ENCODE measurements at places on chromosomes 12 and 14.
A peak's percentile ranks its signal among the peaks of the same experiment; 100 is the strongest.

DNA sequence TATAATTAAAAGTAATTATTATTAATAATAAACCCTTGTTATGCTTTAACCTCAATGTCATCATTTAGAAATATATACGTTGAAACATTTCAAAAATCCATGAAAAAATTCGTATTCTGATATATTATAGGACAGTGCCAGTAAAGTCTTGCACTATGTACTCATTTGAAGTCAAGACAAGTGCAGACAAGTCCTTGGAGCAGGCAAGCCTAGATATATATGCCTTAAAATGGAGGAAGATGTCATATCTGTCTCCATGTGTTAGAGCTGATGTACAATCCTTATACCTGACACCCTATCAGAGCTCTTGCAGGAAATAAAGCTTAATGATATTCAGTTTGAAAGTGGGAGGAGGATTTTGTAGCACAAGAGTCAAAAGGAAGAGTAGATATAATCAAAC is 310.4 kb downstream of the KCNH5 start:
- H3K27ac ChIP-seq = no peak overlapping the region
- no peaks in the 10 kb centered on the region for H3K36me3 ChIP-seq
- no peaks in the 10 kb centered on the region for H3K27me3 ChIP-seq
- DNase-seq = no peak
- no peaks in the 10 kb centered on the region for H3K4me1 ChIP-seq

DNA sequence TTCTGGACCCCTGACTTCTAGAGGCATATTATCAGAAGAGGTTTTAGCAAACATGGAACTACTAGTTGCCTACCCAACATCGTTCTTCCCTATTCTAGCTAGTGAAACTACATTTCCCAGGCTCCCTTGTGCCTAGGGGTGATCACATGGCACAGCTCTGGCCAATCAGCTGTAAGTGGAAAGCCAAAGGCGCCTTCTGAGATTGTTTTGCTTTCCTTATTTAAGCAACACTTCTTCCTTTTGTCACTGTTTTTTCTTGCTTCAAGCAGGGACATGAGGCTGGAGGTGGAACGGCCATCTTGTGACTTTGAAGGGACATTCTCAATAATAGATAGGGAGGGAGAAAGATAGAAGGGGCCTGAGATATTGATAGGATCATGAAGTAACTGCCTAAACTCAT is 136.7 kb downstream of the ZNF664 start:
- H3K27ac ChIP-seq = no peak overlapping the region
- H3K4me3 ChIP-seq = no peak overlapping the region
- H3K36me3 ChIP-seq = no peaks in the 10 kb centered on the region

DNA sequence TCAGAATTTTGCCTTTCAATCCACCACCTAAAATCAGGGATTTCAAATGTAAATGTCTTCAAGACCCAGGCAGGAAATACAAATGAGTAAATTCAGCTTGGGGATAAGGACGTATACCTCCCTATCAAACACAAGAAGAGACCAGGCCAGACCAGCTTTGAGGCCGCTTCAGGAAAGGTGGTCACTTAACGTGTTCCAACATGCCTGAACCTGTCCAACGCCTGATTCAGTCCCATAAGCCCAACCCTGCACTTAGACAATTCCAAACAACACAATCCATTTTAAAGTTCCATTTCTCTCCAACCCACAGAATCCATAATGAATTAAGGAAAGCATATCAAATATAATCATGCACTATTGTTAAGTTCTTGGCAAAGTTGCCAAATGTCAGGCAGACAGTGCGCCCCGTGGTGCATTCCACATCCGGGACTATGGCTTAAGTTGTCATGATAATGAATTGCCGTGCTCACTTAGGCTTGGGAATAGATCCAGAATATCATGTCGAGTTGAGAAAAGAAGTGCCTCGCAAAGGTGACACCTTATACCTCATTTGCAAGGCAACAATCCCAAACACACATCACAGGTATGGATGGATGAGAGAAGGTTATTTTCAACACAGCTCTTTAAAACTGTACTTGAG is 35.5 kb downstream of the CCDC60 start:
- H3K27me3 ChIP-seq = no peaks in the 10 kb centered on the region
- no peak for DNase-seq
- H3K4me1 ChIP-seq = no peaks in the 10 kb centered on the region
- no peak overlapping the region for H3K27ac ChIP-seq
- H3K4me3 ChIP-seq = no peak overlapping the region

DNA sequence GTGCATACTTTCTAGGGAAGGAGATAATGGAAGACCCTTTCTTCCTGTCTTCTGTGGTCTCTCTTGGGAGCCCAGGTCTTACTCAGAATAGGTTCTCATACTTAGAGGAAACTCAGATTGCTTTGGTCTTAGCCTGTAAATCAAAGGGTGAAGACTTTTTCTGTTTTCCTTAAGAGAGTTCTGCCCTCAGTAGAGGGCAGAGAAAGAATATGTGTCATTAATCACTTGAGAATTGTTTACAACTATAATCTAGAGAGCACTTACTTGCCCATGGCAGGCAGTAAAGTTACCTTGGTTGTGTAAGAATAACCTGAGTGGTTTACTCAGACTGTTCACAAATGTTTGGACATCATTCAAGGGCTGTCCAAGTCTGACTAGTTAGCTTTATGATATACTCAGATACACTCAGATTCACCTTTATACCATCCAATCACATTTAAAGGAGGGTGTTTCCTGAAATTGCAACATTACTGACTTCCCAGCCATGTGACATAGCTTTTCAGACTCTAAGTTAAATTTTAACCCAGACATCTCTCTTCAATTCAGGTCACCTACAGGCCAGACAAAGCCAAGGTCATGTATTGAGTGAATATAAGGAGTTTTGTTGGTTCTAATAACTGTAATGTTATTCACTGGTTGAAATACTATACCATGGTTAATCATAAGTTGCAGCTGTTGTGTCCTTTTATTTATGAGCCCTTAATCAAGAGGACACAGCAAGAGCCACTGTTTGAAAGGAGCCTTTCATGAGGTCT is 372.2 kb downstream of the RAD51B start:
- no peak overlapping the region for H3K27ac ChIP-seq
- peak; percentile 37 for DNase-seq
- H3K4me3 ChIP-seq = no peak overlapping the region
- H3K36me3 ChIP-seq = no peaks in the 10 kb centered on the region
- H3K27me3 ChIP-seq = no peaks in the 10 kb centered on the region

DNA sequence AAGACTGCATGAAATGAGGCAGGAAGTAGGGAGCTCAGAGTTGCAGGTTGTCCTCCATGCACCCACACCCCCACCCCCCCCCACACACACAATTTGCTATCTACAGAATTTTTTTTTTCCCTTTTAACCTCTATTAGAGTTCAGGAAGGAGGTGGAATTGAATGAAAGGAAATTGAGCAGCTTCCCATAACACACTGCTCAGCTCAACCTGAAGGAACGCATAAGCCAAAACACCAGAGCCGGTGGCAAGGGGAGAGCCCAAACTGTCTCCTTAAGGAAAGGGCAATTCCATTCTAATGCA is 74.1 kb downstream of the NUAK1 start:
- no peak overlapping the region for H3K27ac ChIP-seq
- H3K27me3 ChIP-seq = no peaks in the 10 kb centered on the region
- no peaks in the 10 kb centered on the region for H3K4me1 ChIP-seq
- H3K36me3 ChIP-seq = peaks cover 25% of the 10 kb centered on the region
- no peak overlapping the region for H3K4me3 ChIP-seq

GRCh38 chr12:106582641-106583230 is at the start of gene RFX4:
RFX4 (plus strand) TSS chr12:106583004; CDS start chr12:106583321, 317 bp downstream.
- no peaks in the 10 kb centered on the region for H3K36me3 ChIP-seq
- DNase-seq = no peak
- H3K4me3 ChIP-seq = no peak within 1 kb of the TSS
- H3K27me3 ChIP-seq = peaks cover 87% of the 10 kb centered on the region
- no peak within 1 kb of the TSS for H3K27ac ChIP-seq
- H3K4me1 ChIP-seq = no peaks in the 10 kb centered on the region

GRCh38 chr12:124776125-124776513 is 87.5 kb downstream of the SCARB1 start:
- H3K36me3 ChIP-seq = no peaks in the 10 kb centered on the region
- H3K27ac ChIP-seq = peak overlapping the region; percentile 51
- H3K4me1 ChIP-seq = peaks cover 12% of the 10 kb centered on the region
- no peaks in the 10 kb centered on the region for H3K27me3 ChIP-seq

DNA sequence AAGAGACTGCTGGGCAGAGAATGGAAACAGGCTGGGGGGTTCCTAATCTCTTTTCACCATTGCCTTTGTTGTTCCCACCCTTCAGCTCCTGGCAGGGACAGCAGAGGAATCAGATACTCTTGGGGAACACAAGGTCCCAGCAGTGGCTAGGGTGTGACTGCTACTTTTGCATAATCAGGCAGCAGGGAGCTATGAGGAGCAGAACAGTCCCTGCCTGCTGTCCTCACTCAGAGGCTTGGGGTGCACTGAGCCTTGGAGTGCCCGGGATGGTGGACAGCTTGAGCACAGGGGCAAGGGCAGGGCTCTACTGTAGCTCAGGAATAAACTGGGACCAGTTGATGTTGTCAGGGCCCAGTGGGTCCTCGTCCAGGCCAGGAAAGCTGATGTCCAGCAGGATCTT is 1.5 kb upstream of the TEX52 start:
- H3K36me3 ChIP-seq = peaks cover 6% of the 10 kb centered on the region
- no peak for DNase-seq
- no peaks in the 10 kb centered on the region for H3K4me1 ChIP-seq
- no peak overlapping the region for H3K27ac ChIP-seq
- no peak overlapping the region for H3K4me3 ChIP-seq
- H3K27me3 ChIP-seq = no peaks in the 10 kb centered on the region

GRCh38 chr14:25400607-25401206 is 350.8 kb upstream of the STXBP6 start:
- DNase-seq = peak; percentile 29
- H3K4me3 ChIP-seq = no peak overlapping the region
- H3K27ac ChIP-seq = no peak overlapping the region
- no peaks in the 10 kb centered on the region for H3K27me3 ChIP-seq
- no peaks in the 10 kb centered on the region for H3K36me3 ChIP-seq

DNA sequence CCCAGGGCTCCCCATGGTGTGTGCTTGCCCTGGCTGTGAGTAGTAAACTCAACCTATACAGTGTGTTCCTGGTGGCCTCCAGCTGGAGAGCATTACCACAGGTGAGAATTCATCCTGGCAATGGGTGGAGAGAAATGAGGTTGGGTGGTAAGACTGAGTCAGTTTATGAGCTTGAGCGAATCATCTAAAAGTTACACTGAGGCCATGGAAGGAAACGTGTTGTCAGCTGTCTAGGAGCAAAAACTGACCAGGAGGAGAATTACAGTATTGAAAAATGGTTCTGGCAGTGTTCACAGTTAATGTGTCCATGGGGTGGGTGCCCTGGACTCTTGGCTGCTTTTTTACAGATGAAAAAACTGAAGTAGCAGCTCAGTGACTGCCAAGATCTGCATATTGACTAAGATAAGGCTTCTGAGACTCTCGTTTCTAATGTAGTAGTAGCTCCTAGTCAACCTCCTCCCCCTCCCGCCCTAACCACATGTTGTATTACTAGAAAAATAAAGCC is 202.0 kb upstream of the AMIGO2 start:
- no peaks in the 10 kb centered on the region for H3K36me3 ChIP-seq
- no peaks in the 10 kb centered on the region for H3K27me3 ChIP-seq
- no peak overlapping the region for H3K4me3 ChIP-seq

- DNase-seq = no peak
- no peaks in the 10 kb centered on the region for H3K4me1 ChIP-seq
- no peaks in the 10 kb centered on the region for H3K27me3 ChIP-seq
- H3K27ac ChIP-seq = no peak overlapping the region
These were observed 359.9 kb downstream of the NRXN3 start for GRCh38 chr14:78530078-78530477.

GRCh38 chr12:13724136-13724535 is 257.3 kb downstream of the GRIN2B start:
- H3K4me1 ChIP-seq = no peaks in the 10 kb centered on the region
- no peaks in the 10 kb centered on the region for H3K27me3 ChIP-seq
- H3K36me3 ChIP-seq = no peaks in the 10 kb centered on the region
- no peak for DNase-seq
- H3K4me3 ChIP-seq = no peak overlapping the region

- no peak overlapping the region for H3K4me3 ChIP-seq
- no peak for DNase-seq
- no peaks in the 10 kb centered on the region for H3K36me3 ChIP-seq
- no peaks in the 10 kb centered on the region for H3K4me1 ChIP-seq
- H3K27me3 ChIP-seq = no peaks in the 10 kb centered on the region
These were observed 1220.5 kb upstream of the TMEM132C start for GRCh38 chr12:127046467-127046866.
